Left renal cortex interstitium (tissue), 4 donors: ENCODE measurements at places on chromosomes 1 and 21.

DNA sequence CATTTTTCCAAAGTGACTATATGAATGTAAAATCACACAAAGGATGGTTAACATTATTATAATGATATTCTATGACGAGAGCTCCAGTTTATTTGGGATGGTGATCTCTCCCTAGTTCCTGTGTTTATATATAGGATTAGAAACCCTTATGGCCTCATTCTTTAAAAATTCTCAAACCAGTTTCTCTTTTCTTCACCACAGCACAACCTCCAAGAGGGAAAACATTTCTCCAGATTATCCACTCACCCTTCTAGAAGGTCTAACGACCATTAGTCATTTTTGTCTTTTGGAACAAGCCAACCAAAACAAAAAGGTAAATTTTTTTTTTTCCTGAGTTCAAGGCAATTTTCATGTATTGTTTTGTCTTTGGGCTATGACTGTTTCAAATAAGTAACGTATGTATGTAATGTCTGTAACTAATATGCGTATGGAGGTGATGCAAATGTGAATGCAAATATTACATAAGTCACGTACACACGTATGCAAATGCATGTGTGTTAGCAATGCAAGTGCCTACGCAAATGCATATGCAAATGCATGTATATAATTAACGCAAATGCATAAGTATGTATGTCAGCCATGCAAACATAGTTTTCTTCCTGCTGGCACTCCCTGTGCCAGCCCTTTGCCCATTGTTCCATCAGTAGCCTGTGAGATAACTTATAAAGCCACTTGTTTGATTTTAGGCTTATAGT is 72.5 kb upstream of the MORC3 start:
- no peak for DNase-seq

GRCh38 chr1:211378844-211379243 is 52.2 kb downstream of the TRAF5 start:
- no peak for DNase-seq

- no peak for DNase-seq
Observed at GRCh38 chr21:34313116-34313515, 50.7 kb upstream of the KCNE2 start.

- no peak for DNase-seq
Observed at GRCh38 chr21:16418226-16418625, 688.4 kb downstream of the USP25 start.

DNA sequence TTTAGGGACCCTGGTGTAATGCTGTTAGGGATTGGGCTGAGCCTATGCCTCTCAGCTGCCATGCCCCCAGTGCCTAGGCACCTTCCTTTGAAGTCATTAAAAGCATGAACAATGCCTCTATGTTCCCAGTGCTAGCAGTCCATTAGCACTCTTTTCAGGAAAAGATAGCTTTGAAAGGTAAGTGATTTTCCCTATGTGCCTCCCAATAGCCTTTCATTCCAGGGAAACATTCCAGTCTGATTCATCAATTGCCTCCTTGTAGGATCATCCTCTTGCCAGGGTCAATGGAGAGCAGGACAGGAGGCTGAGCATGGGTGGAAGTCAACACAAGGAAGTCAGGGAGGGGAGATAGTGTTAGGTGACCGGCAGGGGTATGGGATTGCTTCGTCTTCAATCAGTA is 8.6 kb upstream of the IGSF21 start:
- DNase-seq = no peak

- no peak for DNase-seq
Observed at GRCh38 chr1:218472885-218473284, 127.7 kb downstream of the TGFB2 start.

DNA sequence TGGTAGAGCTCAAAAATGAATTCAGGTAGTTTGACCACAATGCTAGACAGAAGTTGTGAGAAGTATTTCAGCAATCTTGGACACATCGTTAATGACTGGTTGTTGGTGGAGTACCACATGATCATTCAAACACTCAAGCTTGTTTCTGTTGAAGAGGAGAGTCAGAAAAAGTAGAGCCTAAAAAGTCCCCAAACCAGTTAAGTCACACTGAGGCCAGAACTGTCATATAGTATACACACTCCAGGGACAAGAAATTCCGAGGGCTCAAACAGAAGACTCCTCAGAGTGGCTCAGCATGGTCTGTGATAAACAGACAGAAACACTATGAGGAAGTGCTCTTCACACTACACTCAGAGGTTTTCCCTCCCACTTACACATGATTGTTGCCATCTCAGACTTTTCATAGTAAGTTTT is 5.8 kb downstream of the TRIM33 start:
- no peak for DNase-seq

DNA sequence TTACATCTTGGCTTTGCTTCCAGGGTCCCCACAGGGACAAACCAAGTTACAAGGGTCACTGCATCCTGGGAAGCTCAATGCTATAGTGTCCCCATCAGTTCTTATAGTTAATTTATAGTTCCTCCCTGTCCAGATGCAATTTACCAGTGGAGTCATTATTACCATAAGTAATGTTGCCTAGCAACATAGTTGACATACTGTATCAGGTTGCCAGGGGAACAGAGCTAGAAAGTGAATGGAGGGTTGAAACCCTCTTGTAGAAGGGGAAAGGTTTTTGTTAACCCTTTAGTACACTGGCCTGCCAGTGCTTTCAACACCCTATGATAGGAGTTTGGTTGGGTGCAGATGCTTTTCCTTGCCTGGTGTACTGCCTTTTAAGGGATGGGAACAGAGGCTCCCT is 34.3 kb upstream of the TTC4 start:
- DNase-seq = no peak

DNA sequence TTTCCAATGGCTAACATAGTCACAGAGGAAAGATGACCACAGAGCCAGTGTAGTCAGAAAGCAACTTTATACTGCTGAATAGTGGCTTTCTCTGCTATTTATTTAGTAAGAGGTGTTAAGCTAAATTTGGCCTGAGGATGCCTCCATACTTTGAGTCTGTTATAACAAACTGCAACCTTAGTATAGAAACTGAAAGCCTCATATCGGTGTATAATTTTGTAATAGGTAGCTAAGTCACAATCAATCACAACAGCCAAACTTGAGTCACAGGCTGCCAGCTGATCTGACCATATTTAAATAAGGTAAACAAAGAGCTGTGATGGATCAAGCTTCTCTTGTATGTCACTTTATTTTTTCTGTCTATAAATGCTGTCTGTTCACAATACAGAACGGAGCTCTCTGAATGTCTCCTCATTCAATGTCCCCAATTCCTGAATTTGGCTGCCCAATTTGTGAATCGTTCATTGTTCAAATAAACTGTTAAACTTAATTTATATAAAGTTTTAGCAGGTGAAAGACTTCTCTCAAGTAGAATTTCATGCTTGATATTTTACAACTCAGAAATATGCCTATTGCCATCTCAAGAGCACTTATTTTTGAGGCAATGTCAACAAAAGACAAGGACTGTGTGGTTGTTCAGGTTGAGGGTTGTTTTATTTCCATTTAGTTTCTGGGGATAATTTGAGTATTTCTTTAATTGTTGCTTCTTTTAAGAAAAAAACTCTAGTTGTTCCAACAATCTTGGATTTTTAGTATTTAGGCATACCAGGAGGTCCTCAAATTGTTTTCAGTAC is 339.7 kb upstream of the B3GALT2 start:
- no peak for DNase-seq
